K562 (cell line): ENCODE measurements at places on chromosomes 4 and X. TPM values are rescaled to one million over a fixed set of nuclear protein-coding genes. Genes with fewer than 3 reads are reported as not detected.

The ETNPPL gene
- not detected in 2 replicates for total RNA-seq

DNA sequence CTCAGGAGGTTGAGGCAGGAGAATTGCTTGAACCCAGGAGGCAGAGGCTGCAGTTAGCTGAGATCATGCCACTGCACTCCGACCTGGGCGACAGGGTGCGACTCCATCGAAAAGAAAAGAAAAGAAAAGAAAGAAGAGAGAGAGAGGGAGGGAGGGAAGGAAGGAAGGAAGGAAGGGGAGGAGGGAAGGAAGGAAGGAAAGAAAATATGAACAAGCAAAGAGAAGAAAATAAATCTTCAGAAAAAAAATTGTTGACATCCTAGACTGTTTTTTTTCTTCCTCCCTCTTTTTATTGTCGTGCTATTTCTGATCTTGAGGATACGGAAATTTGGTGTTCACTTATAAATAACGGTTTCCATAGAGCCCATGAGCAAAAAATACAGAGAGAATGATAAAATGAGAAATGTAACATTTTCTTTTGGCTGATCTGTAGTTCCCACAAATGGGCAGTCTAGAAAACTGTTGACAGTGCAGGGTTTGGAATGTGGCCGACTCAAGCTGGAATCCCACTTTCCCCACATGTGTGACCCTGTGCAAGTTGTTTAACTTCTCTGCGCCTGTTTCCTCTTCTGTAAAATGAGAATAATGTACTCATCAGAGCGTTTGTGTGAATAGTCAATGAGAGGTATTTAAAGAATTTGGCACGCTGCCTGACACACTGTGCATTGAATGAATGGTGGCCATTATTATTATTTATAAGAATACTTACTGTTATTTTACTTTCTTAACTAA is 19.4 kb downstream of the SORBS2 start:
- no peak overlapping the region for H3K4me3 ChIP-seq
- no peaks in the 10 kb centered on the region for H3K36me3 ChIP-seq
- no peaks in the 10 kb centered on the region for H3K4me1 ChIP-seq
- no peak for DNase-seq

The YIPF7 gene
- total RNA-seq, result not detected in 2 replicates

DNA sequence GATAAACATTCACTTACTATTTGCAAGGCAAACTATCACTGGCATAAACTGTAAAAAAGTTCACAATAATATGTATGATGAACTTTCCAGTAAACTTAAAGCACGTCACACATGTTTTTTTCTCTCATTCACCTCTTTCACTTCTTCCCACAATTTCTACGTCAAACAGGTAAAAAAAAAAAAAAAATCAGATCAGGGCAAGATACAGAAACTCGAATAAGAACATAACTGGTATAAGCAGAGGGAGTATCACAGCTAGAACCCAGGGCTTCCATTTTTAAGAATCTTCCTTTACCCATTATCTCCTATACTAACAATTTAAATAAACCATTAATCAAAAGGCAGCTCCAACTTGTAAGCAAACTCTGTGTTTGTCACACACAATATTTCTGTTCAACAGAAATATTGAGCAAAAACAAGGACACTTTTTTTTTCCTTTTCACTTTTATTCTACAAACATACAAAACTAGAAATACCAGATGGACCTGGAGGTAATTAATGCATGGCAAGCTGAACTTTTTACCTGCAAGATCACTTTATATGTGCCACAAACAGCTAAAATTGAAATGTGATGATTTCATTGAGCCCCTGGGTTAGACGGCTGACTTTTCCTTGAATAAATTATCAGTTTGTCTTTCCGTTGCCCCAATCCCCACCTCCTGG is 47.5 kb upstream of the NSUN7 start:
- no peaks in the 10 kb centered on the region for H3K36me3 ChIP-seq
- H3K4me3 ChIP-seq, result no peak overlapping the region
- no peak for DNase-seq
- H3K27me3 ChIP-seq, result peaks cover 4% of the 10 kb centered on the region; the same call in 2 of the 3 replicates
- H3K27ac ChIP-seq, result no peak overlapping the region

The DCX gene
- not detected in 2 replicates for total RNA-seq

The ZNF732 gene
- 0.16 and 0.25 TPM in 2 replicates for total RNA-seq

DNA sequence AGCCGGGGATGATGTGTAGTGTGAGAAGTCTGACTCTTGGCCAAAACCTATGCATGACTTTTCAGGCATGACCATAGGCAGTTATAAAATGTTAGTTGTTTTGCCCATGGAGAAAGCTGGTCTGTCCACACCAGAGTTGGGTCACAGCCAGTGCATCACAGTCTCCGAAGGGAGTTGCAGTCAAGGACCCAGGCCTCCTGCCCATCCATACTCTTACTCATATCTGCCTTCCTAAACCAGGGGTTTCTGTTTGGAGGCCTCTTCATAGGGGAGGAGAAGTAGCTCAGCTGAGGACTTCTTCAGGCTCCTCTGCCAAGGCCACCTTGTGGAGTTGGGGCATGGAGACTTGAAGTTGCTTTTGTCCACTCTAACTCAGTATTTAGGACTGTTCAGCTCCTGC is 1008.3 kb downstream of the PCDH18 start:
- H3K27ac ChIP-seq, result no peak overlapping the region
- H3K36me3 ChIP-seq, result no peaks in the 10 kb centered on the region
- H3K27me3 ChIP-seq, result no peaks in the 10 kb centered on the region

The NDST4 gene
- total RNA-seq, result not detected in 2 replicates

- H3K36me3 ChIP-seq, result no peaks in the 10 kb centered on the region
- no peak for DNase-seq
- no peak overlapping the region for H3K27ac ChIP-seq
- no peaks in the 10 kb centered on the region for H3K4me1 ChIP-seq
- H3K27me3 ChIP-seq, result no peaks in the 10 kb centered on the region
- H3K4me3 ChIP-seq, result no peak overlapping the region
Observed at GRCh38 chr4:118033148-118034052, 886 bp upstream of the NDST3 start.

GRCh38 chr4:81919223-81919622 is 447.5 kb upstream of the RASGEF1B start:
- no peaks in the 10 kb centered on the region for H3K36me3 ChIP-seq
- no peaks in the 10 kb centered on the region; the same call in 2 of the 3 replicates for H3K27me3 ChIP-seq
- no peak overlapping the region for H3K4me3 ChIP-seq
- no peak overlapping the region for H3K27ac ChIP-seq
- peak; percentile 29 for DNase-seq

DNA sequence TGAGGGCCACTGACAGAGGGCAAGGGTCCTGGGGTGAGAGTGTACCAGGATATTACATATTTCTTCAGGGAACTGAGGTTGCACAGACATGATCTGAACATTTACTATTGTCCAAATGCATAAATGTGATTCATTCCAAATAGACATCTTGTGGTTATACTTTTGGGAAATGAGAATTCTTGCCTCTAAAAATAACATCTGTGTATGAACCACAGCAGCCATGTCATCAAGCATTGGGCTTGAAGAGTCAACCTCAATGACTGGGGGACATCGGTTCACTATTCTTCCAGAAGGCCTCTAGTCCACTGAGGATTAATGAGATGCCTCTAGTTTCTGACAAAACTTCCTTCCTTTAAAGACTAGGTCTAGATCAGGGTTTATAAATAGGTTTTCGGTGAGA is 193.1 kb upstream of the GPC4 start:
- H3K4me3 ChIP-seq, result no peak overlapping the region
- H3K4me1 ChIP-seq, result no peaks in the 10 kb centered on the region
- no peaks in the 10 kb centered on the region for H3K27me3 ChIP-seq
- no peaks in the 10 kb centered on the region for H3K36me3 ChIP-seq
- no peak overlapping the region for H3K27ac ChIP-seq
- DNase-seq, result no peak

The OTUD6A gene
- total RNA-seq, result not detected in 2 replicates

DNA sequence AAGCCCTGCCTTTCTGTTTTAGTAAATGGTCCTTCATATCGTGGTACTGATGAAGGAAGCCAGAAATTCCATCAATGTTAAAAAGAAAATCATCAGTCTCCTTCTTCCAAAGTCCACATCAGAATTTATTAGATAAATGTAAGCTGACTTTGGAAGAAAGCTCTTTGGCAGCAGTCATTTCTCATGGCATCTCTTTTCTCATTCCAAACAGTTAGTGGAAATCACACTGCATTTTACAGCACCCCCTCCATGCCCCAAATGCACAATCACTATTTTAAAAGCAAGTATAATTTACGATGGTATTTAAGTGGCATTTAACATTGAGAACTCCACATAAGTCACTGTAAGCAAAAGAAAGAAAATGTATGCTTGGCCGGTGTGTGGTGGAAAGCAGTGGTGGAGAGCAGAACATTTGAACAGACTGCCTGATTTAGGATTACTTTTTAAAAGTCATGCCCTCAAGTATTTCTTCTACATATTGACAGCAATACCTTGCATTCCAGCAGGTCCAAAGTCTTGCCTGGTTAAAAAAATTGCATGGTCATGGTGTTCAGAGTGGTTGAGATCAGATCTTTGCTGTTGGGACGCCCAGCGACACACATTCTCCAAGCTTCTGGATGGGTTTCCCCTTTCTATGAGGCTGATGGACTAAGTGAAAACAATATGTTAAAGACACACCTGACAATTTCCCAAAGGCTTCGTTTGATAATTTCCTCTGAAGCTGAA is 248.6 kb downstream of the ADAMTS3 start:
- no peaks in the 10 kb centered on the region for H3K27me3 ChIP-seq
- no peak overlapping the region for H3K27ac ChIP-seq
- no peak overlapping the region for H3K4me3 ChIP-seq
- DNase-seq, result peak; percentile 27
- H3K4me1 ChIP-seq, result no peaks in the 10 kb centered on the region; the same call in 1 of the 3 replicates
- H3K36me3 ChIP-seq, result peaks cover 26% of the 10 kb centered on the region; the same call in 1 of the 3 replicates

DNA sequence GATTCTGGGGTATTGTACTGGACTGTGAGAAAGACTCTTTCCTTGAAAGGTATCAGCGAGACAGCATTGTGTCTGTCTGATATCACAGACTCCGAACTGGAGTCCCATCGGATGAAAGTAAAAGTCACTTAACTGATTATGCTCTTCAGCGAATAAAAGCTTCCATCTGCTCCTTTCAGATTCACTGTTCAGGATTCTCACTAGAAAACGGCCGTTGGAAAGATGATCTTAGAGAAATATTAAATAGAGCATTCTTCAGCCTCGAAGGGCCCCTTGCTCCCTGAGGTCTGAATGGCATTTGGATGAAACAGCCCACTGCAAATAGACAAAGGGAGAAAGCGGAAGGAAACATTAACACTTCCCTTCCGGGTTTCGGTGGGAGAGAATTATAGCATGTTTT is 416.2 kb upstream of the PRKX start:
- H3K36me3 ChIP-seq, result no peaks in the 10 kb centered on the region
- no peaks in the 10 kb centered on the region for H3K27me3 ChIP-seq
- no peak overlapping the region for H3K4me3 ChIP-seq
- no peak for DNase-seq
- no peak overlapping the region for H3K27ac ChIP-seq

- H3K27ac ChIP-seq, result no peak overlapping the region
- no peak for DNase-seq
- H3K36me3 ChIP-seq, result peaks cover 3% of the 10 kb centered on the region; the same call in 1 of the 3 replicates
- no peaks in the 10 kb centered on the region for H3K27me3 ChIP-seq
Observed at GRCh38 chr4:38902695-38903094, 35.1 kb downstream of the FAM114A1 start.

- no peaks in the 10 kb centered on the region for H3K36me3 ChIP-seq
- H3K4me3 ChIP-seq, result no peak overlapping the region
- H3K27me3 ChIP-seq, result no peaks in the 10 kb centered on the region
- H3K27ac ChIP-seq, result no peak overlapping the region
- no peaks in the 10 kb centered on the region for H3K4me1 ChIP-seq
- DNase-seq, result no peak
Observed at GRCh38 chr4:168562041-168562571, 65.3 kb downstream of the PALLD start.

DNA sequence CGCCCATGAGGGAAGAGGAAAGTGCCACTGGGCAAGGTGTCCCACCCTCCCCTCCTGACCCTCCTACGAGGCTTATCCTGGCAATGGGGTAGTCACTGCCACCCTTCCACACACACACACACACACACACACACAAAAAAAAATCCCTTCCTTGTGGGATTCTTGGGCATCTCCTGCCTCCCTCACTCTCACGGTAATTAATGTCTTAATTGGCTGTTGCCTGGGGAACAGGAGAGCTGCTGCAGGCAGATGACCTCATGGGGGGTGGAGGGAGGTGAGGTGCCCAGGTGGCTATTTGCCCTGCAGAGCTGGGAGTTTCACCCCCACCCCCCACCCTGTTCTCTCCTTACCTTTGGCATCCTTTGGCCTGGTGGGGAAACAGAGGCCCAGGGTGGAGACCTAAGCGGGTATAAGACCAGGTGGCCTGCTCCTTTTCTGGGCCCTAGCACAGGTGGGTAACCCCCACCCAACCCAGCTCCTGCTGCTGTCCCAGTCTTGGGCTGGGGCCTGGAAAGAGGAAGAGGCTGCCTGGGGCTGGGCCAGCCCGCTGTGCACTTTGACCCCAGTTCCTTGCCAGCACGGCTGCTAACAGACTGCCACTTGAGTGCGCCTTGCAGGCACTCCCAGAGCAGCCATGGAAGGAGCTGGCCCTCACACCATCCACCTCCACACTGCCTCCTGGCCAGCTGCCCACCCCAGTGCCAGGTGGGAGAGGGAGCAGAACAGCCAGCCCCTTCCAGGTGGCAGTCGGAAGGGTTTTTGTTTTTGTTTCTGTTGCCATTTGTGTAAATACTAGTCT is 12.6 kb downstream of the EFNB1 start:
- no peak for DNase-seq
- no peak overlapping the region for H3K27ac ChIP-seq
- no peak overlapping the region for H3K4me3 ChIP-seq
- H3K4me1 ChIP-seq, result no peaks in the 10 kb centered on the region
- no peaks in the 10 kb centered on the region for H3K27me3 ChIP-seq

The P2RY10 gene
- total RNA-seq, result 0.13 TPM in 1 of 2 replicates, not detected in the other

The MAGEA12 gene
- 76.2 and 80.4 TPM in 2 replicates for total RNA-seq

- no peak overlapping the region for H3K27ac ChIP-seq
- no peak for DNase-seq
- no peaks in the 10 kb centered on the region for H3K4me1 ChIP-seq
- H3K36me3 ChIP-seq, result no peaks in the 10 kb centered on the region
Observed at GRCh38 chr4:113293043-113293560, 243.6 kb downstream of the ANK2 start.
